ENCODE measurements at places on chromosomes 1 and 21.
A peak's percentile ranks its signal among the peaks of the same experiment; 100 is the strongest.

- peak; percentile 29 for DNase-seq
These were observed 671 bp upstream of the PYGO2 start for GRCh38 chr1:154962156-154962749.

GRCh38 chr1:94385308-94385929 is 32.8 kb upstream of the ABCD3 start:
- DNase-seq, result no peak

- peak; percentile 83 for DNase-seq
These were observed at the start of gene CCDC28B for GRCh38 chr1:32200226-32201010. CCDC28B (plus strand) TSS chr1:32200595; CDS start chr1:32201936, 1,341 bp downstream.

GRCh38 chr1:12249181-12249580 is 19.4 kb downstream of the VPS13D start:
- peak; percentile 38 for DNase-seq

DNA sequence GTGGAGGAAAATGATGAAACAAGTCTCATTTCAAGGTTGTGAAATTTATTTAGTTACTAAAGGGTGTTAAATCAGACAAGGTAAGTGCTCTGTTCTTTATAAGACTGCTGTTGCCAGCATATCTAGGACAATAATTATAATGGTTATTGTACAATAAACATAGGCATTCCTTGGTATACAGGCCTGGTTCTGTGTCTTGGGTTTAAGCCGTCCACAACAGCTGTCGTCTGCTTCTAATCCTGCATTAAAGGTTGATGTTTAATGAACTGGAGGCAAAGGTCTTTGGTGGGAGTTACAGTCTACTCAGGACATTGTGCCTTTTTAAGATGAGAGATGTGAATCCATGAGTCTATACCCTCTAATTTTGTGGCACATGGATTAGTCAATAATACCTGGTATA is 23.4 kb upstream of the FMO4 start:
- no peak for DNase-seq

DNA sequence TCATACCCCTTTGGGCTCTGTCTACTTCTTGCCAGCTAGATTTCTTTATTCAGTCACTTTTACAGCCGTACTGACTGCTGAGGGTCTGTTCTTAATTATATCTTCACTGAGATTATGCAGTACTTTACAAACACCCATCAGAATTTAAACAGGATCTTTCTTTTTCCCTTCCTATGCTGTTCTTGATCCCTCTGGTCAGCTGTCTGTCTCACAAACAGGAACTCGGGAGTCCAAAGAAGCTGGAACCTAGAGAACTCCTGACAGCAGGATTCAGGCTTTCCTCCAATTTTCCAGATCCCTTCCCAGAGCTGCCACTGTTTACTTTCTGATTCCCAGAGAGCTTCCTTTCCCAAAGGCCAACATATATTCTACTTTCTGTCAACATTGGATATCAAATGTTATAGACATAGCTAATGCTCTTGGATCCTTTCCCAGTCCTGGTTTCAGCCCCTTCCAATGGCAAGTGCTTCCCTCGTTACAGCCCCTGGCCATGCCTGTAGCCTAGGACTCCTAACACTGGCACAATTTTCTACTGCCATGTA is 59.5 kb downstream of the ATP2B4 start:
- peak; percentile 18 for DNase-seq

DNA sequence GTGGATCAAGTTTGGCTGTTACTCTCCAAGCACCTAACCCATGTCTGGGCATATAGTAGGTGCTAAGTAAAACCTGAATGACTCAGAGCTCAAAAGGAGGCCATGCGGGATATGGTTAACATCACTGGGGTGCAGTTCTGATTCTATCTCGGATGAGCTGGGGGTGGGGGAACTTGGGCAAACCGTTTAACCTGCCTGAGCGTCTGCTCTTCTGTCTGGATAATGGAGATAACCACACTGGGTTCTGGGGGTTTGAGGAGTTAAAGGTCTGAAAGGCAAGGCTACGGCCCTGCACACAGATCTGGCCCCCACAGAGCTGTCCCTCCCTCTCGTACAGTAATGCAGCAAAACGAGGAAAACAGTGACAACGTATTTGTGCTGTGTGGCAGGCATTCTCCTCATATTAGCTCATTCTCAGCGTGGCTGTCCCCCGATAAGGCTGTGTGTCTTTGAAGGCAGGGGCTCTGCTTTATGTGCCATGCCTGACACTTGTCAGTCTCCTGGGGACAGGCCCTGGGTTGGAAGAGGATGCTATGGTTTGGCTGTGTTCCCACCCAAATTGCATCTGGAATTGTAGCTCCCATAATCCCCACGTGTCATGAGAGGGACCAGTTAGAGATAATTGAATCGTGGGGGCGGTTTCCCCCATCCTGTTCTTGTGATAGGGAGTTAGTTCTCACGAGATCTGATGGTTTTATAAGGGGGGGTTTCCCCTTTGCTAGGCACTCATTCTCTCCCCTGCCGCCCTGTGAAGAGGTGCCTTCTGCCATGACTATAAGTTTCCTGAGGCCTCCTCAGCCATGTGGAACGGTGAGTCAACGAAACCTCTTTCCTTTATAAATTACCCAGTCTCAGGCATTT is 6.8 kb upstream of the ALDH4A1 start:
- DNase-seq, result no peak

- peak; percentile 33 for DNase-seq
These were observed 68.4 kb downstream of the USP24 start for GRCh38 chr1:55146781-55147180.

DNA sequence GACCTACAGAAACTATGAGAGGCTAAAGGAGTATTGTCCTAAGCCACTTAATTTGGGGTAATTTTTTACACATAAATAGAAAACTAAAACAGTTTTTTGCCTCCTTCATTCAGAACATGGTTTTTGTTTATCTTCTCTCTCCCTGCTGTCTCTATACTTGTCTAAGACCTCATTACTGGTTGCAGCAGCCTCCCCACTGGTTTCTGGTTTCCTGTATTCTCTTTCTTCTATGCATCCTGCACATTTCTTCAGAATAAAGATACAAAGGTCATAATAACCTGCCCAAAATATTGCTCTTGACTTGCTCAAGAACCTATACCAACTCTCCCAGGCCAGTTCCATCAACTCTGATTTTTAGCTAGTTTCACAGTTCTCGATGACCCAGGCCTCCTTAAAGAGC is 19.8 kb upstream of the BOLA1 start:
- no peak for DNase-seq

DNA sequence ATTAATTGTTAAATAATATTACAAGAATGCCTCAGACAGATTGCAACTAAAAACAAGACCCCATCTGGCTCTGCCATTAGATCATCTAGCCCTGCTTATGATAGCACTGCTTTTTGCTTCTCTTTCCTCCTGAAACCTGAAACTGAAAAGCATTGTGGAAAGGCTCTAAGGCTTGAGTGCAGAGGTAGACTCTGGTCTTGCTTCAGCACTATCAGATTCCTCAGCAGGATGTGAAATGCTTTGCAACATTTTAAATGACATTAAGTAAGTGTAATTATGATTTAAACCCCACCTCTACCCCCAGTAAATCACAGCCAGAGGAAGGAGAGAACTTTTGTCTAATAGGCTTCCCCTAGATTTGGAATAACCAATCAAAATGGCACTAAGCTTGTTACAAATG is 32.9 kb downstream of the PHC2 start:
- no peak for DNase-seq

- no peak for DNase-seq
These were observed 28.3 kb downstream of the PTPRC start for GRCh38 chr1:198667186-198667585.

- no peak for DNase-seq
These were observed 49.3 kb upstream of the GRIK3 start for GRCh38 chr1:37083603-37084002.

- DNase-seq, result no peak
These were observed 59.5 kb downstream of the RHOU start for GRCh38 chr1:228794810-228795209.
